Mammary microvascular endothelial cell (primary cell): ENCODE measurements at places on chromosomes 4 and X. TPM values are rescaled to one million over a fixed set of nuclear protein-coding genes. Genes with fewer than 3 reads are reported as not detected.

STOX2 gene
- total RNA-seq = 1.4 and 2.3 TPM in 2 replicates

USP17L30 gene
- not detected in 2 replicates for total RNA-seq

PDGFC gene
- 2.9 and 4.0 TPM in 2 replicates for total RNA-seq

SCML2 gene
- total RNA-seq = 1.1 and 1.6 TPM in 2 replicates

APEX2 gene
- 17.7 and 18.5 TPM in 2 replicates for total RNA-seq

NHSL2 gene
- total RNA-seq = 18.9 and 22.6 TPM in 2 replicates

SLC25A14 gene
- total RNA-seq = 5.0 and 6.5 TPM in 2 replicates

TRIM2 gene
- total RNA-seq = 14.1 and 19.1 TPM in 2 replicates

RTL9 gene
- not detected in 2 replicates for total RNA-seq

SLITRK2 gene
- not detected in 2 replicates for total RNA-seq
